ENCODE measurements at places on chromosomes 1 and 21. TPM values are rescaled to one million over a fixed set of nuclear protein-coding genes. Genes with fewer than 3 reads are reported as not detected.

DNA sequence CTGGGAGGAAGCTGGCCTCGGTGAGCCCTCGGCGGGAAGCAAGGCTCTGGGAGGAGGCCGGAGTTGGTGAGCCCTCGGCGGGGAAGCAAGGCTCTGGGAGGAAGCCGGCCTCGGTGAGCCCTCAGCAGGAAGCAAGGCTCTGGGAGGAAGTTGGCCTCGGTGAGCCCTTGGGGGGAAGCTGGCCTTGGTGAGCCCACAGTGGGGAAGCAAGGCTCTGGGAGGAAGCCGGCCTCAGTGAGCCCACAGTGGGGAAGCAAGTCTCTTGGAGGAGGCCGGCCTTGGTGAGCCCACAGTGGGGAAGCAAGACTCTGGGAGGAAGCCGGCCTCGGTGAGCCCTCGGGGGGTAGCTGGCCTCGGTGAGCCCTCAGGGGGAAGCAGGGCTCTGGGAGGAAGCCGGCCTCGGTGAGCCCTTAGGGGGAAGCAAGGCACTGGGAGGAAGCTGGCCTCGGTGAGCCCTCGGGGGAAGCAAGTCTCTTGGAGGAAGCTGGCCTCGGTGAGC, 36.0 kb downstream of the KRTAP10-1 start:
- no peaks in the 10 kb centered on the region for H3K36me3 ChIP-seq
- H3K27me3 ChIP-seq: no peaks in the 10 kb centered on the region
- no peak overlapping the region for H3K4me3 ChIP-seq
- no peak for DNase-seq

DNA sequence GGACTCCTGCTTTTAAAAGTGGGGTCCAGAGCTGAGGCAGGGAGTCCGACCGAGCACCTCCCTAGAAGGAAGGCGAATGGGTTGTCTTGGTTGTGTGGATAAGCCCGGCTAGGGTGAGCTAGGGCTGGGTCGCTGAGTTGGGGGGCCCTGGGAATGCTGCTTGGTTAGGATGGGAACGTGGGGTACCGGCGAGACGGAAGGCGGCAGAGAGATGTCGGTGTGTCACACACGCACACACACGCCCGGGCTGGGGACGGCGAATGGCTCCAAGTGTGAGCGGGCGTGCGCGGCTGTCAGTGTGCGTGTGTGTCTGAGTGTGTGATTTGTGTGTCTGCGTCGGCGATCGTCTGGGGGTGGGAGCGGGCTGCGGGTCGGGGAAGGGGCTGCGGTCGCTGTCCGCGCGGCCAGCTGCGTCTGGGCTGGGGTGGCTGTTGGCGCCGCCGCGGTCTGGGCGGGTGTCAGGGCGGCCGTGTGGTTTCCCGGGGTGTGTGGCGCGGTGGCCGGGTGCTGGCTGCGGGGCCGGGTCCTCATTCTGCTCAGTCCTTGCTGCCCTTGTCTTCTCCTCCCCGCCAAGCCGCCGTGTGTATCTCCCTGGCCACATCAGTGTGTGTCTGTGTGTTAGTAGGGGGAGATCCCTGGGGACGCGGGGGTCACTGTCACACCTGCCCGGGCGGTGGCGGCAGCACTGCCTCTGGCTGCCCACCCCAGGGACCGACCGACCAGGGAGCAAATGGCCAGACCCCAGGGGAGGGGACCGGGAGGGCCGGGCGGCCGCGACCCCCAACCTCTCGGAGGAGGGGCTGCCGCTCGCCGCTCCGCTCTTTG, 1.1 kb downstream of the EFNA3 start:
- no peak overlapping the region for H3K27ac ChIP-seq
- H3K4me3 ChIP-seq: peak overlapping the region; percentile 62
- no peaks in the 10 kb centered on the region for H3K36me3 ChIP-seq
- H3K4me1 ChIP-seq: peaks cover 50% of the 10 kb centered on the region

GIPC2 gene
- 0.09 TPM for total RNA-seq

DNA sequence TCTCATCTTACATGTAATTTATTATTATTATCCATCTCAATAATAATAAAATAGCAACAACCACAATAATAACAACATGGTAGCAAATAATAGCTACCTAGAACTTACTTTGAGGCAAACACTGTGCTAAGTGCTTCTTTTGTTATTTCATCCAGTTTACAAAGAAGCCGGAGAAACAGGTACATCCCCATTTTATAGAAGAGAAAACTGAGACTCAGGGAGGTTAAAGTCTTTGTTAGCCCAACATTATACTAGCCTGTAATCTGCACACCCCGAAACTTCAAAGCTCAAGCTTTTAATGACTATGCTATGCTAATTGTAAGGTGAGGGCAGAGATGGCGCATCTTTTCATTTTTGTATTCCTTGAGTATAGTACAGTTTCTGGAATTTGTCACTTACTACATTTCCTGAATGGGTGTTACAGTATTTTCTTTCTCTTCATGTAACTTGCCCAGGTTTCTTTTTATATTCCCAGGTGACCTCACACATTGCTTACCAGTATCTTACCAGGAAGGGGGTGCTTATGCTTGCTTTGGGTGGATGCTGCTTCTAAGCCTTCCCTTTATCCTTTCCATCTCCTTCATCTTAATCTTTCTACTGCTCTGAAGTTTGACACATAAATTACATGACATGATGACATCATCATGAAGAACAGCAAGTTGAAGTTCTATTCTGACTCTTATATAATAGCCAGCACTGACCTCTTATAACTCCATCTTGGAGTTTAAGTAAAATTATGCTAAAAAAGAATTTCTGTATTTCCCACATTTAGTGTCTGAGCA, 8.3 kb downstream of the GCLM start:
- no peak for DNase-seq
- H3K36me3 ChIP-seq: peaks cover 38% of the 10 kb centered on the region
- no peaks in the 10 kb centered on the region for H3K27me3 ChIP-seq
- peaks cover 23% of the 10 kb centered on the region for H3K4me1 ChIP-seq

DNA sequence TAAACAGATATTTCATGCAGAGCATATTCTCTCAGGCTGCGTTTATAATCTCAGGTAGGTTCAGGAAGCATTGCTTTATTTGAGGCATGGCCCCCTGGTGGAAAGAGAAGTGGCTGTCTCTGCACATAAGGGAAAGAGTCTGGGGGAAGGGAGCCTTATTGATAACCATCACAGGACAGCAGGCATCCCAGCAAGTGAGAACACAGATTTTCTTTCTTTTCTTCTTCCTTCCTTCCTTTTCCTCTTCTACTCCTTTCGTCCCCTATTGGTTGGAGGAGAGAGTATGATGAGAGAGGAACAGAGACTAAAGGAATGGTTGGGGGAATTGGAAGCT, 21.9 kb downstream of the TSNAX start:
- no peak overlapping the region for H3K27ac ChIP-seq
- H3K36me3 ChIP-seq: peaks cover 37% of the 10 kb centered on the region
- DNase-seq: no peak
- H3K27me3 ChIP-seq: no peaks in the 10 kb centered on the region

DNA sequence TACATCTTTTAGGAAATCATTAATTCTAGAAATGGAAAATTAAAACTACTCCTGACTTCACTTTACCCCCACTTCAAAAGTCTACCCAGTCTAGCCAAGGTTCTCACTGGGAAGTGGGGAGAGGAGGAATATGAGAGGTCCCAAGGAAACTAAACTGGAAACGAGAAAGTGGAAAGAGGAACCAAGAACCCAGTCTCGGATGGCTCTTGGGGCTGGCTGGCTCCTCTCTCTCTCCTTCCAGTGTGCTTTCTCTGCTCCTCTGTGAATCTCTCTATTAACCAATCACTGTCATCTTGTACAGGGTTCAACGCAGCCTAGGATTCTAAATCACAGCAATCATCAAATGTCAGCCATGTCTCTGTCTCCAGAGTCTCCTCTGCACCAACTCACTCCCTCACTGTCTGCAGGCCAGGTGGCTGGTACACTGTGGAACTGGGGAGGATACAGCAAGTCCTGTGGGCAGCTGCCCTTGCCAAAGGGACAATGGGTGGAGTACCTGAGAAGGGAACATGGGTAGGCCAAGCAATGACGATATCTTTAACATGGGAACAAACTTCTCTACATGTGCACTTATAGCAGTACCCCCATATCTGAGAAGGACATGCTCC, 33.7 kb downstream of the GNB1 start:
- H3K36me3 ChIP-seq: peaks cover 16% of the 10 kb centered on the region
- H3K27me3 ChIP-seq: no peaks in the 10 kb centered on the region
- peak overlapping the region; percentile 14 for H3K27ac ChIP-seq
- H3K4me3 ChIP-seq: no peak overlapping the region
- DNase-seq: no peak
- H3K4me1 ChIP-seq: peaks cover 30% of the 10 kb centered on the region

TNN gene
- not detected for total RNA-seq

DNA sequence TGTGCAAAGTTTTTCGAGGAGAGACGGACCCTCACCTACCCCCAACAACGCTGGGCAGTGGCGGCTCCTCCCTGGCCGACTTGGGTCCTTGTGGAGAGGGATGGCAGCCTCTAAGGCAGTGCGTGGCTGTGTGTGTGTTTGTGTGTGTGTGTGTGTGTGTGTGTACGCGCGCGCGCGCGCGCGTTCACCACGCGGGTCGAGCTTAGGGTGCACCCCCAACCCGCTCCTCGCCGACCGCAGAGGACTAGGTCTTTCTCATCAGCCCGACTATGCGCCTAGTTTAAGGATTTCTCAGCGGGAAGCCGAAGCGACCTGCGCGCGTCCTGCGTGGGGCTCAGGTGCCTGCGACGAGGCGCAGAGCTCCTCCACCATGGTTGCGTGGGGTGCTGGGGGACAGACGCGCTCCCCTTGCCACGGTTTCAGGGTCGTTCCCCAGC, 940 bp downstream of the SOX13 start:
- peaks cover 72% of the 10 kb centered on the region for H3K27me3 ChIP-seq
- H3K4me1 ChIP-seq: peaks cover 5% of the 10 kb centered on the region
- peak overlapping the region; percentile 69 for H3K4me3 ChIP-seq
- no peaks in the 10 kb centered on the region for H3K36me3 ChIP-seq

GRCh38 chr1:30809514-30810263, 52.1 kb upstream of the LAPTM5 start:
- no peaks in the 10 kb centered on the region for H3K4me1 ChIP-seq
- peaks cover 58% of the 10 kb centered on the region for H3K27me3 ChIP-seq
- no peak overlapping the region for H3K27ac ChIP-seq

- peaks cover 25% of the 10 kb centered on the region for H3K4me1 ChIP-seq
- no peaks in the 10 kb centered on the region for H3K27me3 ChIP-seq
- peak overlapping the region; percentile 54 for H3K4me3 ChIP-seq
- peak; percentile 50 for DNase-seq
- H3K27ac ChIP-seq: peak overlapping the region; percentile 71
Observed at GRCh38 chr1:61782771-61783170, 40.5 kb downstream of the PATJ start.

- peaks cover 15% of the 10 kb centered on the region for H3K36me3 ChIP-seq
- H3K4me3 ChIP-seq: no peak overlapping the region
- H3K27ac ChIP-seq: no peak overlapping the region
Observed at GRCh38 chr1:10050611-10051010, 17.9 kb downstream of the UBE4B start.

DNA sequence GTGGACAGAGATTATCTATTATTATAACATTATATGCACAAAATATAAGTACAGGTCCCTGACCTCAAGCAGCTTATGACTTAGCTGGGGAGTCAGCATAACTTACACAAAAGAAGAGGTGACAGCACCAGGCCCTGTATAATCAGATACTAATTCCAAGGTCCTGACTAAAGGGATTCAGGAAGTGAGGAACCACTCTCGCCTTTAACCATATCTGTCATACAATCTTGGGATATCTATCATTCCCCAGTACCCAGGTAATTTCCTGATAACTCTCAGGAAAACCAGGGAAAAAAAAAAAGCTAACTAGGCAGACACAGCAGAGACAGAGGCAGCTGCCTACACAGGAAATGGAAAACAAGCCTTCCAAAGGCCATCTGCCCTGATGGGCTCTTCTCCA, 78.5 kb upstream of the CAMK1G start:
- DNase-seq: no peak
- no peak overlapping the region for H3K4me3 ChIP-seq
- H3K27me3 ChIP-seq: no peaks in the 10 kb centered on the region
